ENCODE measurements at places on chromosomes 11 and 22.

GRCh38 chr11:111400595-111400994, 21.5 kb upstream of the POU2AF1 start:
- no peak for DNase-seq

- DNase-seq = no peak
These were observed 3.0 kb downstream of the PTPRCAP start for GRCh38 chr11:67434395-67434881.

DNA sequence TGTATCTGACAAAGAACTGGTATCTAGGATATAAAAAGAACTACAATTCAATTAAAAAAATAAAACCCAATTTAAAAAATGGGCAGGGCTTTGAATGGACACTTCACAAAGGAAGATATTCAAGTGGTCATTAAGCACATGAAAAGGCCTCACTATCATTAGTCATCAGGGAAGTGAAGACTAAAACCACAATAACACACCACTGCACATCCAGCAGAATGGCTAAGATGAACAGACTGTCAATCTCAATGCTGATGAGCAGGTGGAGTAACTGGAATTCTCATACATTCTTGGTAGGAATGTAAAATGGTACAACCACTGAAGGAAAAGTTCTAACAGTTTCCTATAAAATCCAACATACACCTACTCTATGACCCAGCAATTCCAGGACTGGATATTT, 8.9 kb downstream of the HPS4 start:
- DNase-seq = no peak

GRCh38 chr11:122375687-122376399, 259.8 kb upstream of the BLID start:
- no peak for DNase-seq

DNA sequence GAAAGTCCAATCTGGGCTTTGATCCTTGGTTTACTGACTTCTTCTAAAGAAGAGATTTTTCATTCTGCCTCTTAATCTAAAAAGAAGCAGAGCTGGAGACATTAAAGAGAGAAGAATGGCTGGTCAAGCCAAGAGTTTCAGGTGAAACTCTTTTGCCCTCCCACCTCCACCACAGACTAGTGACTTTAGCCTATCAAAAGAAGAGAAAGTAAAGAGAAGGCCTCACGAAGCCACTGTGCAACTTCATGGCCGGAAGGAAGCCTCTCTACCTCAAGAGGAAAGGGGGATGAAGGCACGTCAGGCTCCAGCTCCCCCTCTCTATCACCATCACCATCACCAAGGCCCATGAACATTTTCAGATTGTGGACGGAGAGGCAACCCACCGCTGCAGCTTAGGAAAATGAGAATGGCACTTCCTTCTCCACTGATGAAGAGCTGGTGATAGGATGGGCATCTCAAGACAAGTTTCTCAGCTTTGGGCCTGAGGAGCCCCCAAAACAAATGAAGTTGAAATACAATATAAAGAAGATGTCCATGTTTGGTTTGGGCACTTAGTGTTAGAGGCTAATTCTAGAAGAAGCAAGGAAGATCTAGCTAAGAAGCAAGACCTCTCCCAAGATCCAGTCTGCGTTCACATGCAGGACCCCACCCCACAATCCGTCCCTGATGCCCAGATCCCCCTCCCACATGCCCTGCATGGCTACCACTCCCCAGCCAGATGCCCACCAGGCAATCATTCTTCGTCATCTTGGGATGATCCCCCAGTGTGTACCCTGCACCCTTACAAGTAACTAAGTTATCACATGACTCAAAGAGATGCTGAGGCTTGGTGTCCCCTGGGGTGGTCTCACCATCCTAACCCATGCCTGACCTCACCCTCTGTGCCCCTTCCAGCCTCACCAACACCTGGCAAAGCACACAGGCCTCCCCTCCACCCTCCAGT, 52.6 kb downstream of the IGSF9B start:
- no peak for DNase-seq
